ENCODE measurements at places on chromosomes 5 and 9.

- DNase-seq, result no peak
Observed at GRCh38 chr5:54455413-54456157, at the start of gene HSPB3. Gene HSPB3, plus strand, starts transcription at chr5:54455699. Its CDS starts 91 bp downstream, at chr5:54455790.

DNA sequence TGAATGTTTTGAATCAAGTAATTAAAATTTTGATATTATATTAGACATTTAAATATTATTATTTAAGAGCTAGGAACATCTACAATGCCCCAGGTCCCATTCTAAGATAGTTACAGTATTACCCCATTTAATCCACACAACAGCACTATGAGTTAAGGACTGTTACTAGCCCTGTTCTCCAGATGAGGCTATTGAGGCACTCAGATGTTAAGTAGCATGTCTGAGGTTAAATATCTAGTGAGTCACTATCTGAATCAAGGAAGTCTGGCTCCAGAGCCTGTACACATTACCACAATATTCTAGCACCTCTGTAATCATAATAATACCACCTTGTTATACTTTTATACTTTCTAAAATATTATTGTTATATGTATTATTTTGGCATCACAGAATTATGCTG lies 304.6 kb downstream of the PDE4D start:
- DNase-seq, result no peak

DNA sequence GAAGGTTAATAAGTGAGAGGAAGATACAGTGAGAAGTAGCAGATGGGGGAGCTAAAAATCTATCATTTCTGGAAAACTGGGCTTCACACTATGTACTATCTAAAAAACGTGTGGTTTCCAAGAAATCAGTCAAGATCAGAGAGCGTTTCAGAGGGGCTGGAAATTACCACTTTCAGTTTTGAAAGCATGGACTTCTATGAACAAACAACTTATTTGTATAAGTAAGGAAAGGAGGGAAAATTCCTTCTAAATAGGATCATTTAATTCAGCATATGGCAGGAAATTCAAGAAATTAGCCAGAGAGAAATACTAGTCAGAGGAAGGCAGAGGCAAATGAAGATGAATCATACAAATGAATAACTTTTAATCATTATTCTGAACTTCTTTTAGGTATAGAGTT lies 11.3 kb downstream of the TNC start:
- peak; percentile 17 for DNase-seq

- DNase-seq, result no peak
Observed at GRCh38 chr9:135835131-135835530, 72.2 kb downstream of the CAMSAP1 start.

- peak; percentile 94 for DNase-seq
Observed at GRCh38 chr5:126811515-126812198, 34.7 kb downstream of the LMNB1 start.

- peak; percentile 98 for DNase-seq
Observed at GRCh38 chr9:87516222-87516925, 18.7 kb downstream of the DAPK1 start.

- DNase-seq, result no peak
Observed at GRCh38 chr5:140243706-140244250, 59.1 kb downstream of the PFDN1 start.

GRCh38 chr5:133353741-133354140 lies 258.6 kb downstream of the FSTL4 start:
- no peak for DNase-seq

DNA sequence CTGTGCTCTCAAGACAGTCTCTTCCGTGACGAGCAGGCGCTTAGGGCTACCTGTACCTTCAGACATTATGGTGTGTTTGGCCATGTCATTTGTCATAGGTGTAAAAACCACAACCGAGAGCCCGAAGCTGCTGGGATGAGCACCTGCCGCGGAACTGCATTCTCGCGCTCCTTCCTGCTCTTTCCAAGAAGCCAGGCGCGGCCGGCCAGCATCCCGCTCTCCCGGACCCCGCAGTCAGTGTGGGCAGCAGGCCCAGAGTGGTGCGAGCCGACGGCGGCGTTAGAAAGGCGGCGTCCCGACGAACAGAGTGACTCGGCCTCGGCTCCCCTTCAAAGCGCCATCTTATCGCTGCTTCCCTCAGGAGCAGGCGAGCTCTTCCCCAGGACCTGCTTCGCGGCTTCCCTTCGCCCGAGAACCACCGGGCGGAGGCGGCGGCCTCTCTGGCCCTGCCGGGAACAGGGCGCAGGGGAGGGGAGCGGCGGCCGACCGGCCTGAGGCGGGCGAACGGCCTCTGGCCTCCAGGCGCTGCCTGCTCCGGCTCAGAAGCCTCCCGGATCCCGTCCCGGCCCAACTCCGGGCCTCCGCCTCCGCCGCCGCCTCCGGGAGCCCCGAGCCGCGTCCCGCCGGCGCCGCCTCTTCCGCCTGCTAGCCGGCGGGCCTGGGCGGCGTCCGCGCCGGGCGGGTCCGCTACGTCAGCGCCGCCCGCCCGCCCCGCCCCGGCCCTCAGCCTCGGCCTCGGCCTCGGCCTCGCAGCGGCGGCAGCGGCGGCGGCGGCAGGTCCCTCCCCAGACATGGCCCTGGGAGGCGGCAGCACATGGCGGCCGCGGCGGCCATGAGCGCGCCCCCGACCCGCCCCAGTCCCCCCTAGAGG lies at the start of gene FAM120A:
Gene FAM120A, plus strand, starts transcription at position 741 of the 871 bp plus-strand sequence. CDS start 231 bp downstream, outside the sequence.
- DNase-seq, result peak; percentile 97

GRCh38 chr5:115514220-115514619 lies 30.4 kb downstream of the FEM1C start:
- no peak for DNase-seq

DNA sequence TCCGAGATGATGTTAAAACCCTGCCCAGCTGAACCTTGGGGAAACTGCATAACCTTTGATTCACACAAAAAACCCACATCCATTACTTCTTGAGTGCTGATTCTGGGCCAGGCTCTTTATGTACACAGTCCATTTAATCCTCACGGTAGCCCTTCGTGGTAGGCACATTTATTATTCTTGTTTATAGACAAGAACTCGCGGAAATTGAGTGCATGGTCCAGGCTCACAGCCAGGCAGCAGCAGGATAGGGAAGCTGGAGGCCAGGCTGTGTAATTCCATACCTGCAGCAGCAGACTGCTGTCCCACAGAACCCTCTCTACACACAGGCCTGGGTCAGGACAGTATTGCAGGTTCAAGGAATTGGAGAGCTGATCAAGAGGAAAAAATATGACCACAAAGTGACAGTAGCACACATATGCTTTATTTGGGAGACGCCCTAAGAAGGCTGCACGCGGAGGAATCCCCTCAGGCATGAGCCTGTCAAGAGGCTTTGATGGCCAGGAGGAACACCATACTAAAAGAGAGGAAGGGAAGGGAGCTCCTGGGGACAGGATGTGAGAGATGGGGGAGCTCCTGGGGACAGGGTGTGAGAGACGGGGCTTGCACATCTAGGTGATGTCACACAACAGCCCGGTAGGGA lies 28.4 kb upstream of the FAM120A start:
- DNase-seq, result no peak

GRCh38 chr5:51395245-51395644 lies 12.0 kb downstream of the ISL1 start:
- DNase-seq, result no peak

GRCh38 chr9:115104908-115105307 lies 13.0 kb downstream of the TNC start:
- no peak for DNase-seq

DNA sequence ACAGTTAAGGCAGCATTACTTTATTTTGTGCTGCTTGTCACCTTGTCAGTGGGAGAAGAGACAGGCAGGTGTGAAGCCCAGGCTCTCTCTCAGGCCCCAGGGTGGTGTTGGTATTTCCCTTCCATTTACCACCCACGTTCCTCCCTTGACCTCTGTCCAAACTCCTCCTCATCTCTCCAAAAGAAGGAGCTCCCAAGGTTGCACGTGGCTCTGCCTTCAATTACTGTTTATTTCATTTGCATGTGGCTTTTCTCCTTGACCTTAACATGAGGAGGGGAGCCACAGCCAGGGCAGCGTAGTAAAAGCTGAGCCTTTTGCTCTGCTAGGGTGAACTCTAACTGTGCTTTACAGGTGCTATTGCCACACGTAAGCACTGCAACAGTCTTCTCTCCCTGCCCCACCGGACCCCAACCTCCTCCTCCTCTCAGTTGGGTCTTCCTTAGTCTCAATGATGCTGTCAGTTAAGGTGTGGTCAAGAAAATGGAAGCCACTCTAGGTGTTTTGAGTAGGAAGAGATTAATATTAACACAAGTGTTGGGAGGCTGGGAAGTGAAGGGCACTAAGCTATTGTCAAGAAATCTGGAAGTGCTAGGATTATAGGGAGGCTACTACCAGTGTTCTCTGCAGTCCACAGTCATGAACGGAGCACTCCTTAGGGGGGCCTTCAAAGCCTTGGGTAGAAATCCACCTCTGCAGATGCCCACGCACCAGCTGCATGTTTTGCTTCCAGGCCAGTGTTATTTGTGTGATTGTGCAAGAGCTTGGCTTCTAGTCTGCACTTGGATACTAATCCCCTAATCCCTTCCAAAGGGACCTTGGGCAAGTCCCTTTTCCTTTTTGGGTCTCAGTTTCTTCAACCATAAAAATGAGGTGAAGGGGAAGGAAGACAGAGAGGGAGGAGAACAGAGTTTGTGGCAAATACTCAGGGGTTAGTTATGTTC lies 3.9 kb upstream of the ALDH1B1 start:
- DNase-seq, result no peak

DNA sequence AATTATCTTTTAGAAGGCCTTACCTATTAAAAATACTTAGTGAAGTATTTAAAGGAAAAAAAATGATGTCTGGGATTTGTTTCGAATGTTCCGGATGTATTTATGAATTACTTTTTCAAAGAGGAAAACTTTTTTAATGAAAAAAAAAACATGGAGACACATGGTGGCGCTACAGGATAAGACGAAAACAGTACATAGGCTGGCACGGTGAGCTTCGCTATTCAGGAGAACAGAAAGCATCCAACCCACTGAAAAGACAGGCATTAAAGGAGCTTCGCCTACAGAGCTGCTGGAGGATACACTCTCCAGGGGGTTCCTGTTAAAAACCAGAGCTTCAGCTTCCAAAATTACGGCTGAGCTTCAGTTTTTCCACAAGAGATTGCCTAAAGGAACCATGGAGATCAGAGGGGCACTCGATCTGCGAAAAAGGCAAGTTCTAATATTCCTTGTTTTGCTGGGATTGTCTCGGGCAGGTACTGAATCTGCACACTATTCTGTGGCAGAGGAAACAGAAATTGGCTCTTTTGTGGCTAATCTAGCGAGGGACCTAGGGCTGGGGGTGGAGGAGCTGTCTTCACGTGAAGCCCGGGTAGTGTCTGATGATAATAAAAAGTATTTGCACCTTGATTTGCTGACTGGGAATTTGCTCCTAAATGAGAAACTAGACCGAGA lies at the start of gene PCDHB14:
Gene PCDHB14, plus strand, starts transcription at position 232 of the 672 bp plus-strand sequence. Its CDS starts 163 bp downstream, at position 395.
- DNase-seq, result peak; percentile 3

GRCh38 chr5:6166698-6167394 lies 211.5 kb downstream of the MED10 start:
- no peak for DNase-seq

- no peak for DNase-seq
Observed at GRCh38 chr5:174789596-174789995, 65.2 kb downstream of the MSX2 start.

DNA sequence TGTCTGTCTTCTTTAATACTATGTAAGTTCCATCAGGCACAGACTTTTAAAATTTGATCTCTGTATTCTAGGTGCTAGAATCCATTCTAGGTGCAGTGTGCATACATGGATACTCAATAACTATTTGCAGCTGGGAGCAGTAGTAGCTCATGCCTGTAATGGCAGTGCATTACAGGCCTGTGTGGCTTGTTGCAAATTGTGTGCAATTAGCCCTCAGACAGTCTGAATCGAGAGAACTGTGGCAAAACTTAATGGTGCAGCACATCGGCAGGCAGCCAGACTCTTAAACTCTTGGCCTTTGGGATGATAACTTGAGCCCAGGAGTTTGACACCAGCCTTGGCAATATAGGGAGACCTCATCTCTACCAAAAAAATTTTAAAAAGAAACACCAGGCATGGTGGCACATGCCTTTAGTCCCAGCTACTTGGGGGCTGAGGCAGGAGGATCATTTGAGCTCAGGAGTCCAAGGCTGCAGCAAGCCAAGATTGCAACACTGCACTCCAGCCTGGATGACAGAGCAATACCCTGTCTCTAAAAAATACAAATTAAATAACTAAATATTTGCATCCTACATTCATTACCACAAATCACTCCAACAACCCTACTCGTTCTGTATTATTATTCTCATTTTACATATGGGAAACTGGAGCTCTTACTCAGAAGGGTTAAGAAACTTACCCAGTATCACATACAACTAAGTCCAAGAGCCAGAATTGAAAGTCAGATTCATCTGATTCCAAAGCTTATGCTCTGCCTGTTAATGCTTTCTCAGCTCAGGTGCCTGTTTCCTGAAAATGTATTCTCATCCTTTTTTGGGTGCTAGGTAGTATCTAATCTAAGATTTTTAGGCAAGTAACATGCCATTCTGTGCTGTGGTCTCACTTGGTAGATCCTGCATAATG lies 30.1 kb downstream of the PRKACG start:
- DNase-seq, result no peak

DNA sequence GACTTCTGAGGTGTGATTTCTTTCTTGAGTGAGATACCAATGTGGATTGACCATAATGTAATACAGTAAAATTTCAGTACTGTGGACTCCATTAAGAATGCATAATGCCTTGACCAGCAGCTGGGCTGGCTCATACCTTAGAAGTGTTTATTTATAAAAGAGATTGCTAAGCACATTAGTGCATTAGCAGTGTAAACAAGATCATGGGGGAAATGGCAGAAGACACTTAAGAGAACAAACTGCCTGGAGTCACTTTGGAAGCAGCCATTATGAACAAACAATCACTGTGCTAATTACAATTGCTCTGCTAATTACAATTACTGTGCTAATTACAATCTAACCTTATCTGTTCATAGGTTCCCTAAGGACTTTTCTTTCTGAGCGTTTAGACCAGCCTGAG lies 104.2 kb downstream of the TRIM32 start:
- DNase-seq, result no peak

DNA sequence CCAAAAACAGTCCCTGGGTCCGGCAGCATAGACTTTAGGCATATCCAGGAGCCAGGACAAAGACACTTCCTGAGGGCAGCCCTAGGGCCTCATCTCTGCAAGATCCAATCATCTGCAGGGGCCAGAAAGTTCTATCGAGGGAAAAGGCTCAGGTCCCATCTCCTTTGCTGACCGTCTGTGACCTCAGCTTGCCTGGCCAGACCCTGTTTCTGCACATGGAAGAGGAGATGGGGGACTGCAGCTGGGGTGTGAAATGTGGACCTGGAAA lies 51.0 kb upstream of the FCN1 start:
- no peak for DNase-seq

- no peak for DNase-seq
Observed at GRCh38 chr5:167156446-167156845, 1135.0 kb upstream of the WWC1 start.

DNA sequence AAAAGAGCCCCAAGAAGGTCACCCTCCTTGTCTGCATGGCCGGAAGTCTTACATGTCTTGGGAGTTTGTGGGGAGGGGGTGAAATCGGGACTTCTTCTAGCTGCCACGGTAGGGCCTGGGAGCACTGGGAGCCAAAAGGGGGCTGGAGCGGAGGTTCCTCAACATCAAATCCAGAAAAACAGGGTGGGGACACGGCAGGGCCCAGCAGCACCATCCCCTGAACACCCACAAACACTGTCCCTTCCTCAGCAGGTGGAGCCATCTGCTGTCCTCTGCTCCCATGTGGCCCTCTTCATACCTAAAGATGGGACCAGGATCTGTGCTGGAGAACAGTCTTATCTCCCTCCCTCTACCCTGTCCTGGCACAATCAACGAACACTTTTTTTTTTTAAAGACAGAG lies 2.7 kb downstream of the TERT start:
- DNase-seq, result no peak

GRCh38 chr9:129109537-129109903 lies 1.1 kb downstream of the CRAT start:
- DNase-seq, result peak; percentile 35
